ENCODE measurements at places on chromosomes 11 and 22. TPM values are rescaled to one million over a fixed set of nuclear protein-coding genes. Genes with fewer than 3 reads are reported as not detected.
A peak's percentile ranks its signal among the peaks of the same experiment; 100 is the strongest.

GAL3ST3 gene
- polyA plus RNA-seq: not detected

BARX2 gene
- not detected for polyA plus RNA-seq

MFRP gene
- not detected for polyA plus RNA-seq

GRCh38 chr11:96155627-96156378 lies 187.2 kb downstream of the MAML2 start:
- DNase-seq: peak; percentile 98

- DNase-seq: peak; percentile 25
Observed at GRCh38 chr11:17403980-17404759, 15.7 kb upstream of the KCNJ11 start.

DNA sequence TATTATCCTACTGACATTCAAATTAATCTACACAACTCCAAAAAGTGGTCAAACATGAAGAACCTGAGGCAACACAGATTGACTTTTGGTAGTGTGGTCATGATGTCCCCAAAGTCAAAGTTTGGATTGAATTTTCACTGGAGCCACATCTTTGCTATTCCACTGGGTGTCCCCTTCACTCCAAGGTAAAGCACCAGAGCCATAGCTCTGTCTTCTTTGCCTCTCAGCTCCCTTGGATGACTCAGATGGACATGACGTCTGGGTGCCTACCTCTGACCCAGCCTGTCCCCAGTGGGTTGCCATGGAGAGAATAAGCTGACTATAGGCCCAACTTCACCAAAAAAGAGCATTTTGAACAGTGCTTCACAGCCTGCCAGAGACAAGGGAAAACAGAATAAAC lies 57.4 kb upstream of the ARHGAP42 start:
- DNase-seq: no peak

GRCh38 chr11:38791346-38791961 lies 2193.4 kb upstream of the RAG2 start:
- DNase-seq: peak; percentile 79
